Esophagus squamous epithelium (tissue), 5 donors: ENCODE measurements at places on chromosomes 7 and 10. TPM values are rescaled to one million over a fixed set of nuclear protein-coding genes. Genes with fewer than 3 reads are reported as not detected.
A peak's percentile ranks its signal among the peaks of the same experiment; 100 is the strongest.

MYL10 gene
- not detected for total RNA-seq

APBB1IP gene
- total RNA-seq = 0.45 TPM

SPDYE16 gene
- not detected for total RNA-seq

MRPS17 gene
- 8.8 TPM for total RNA-seq

TRIL gene
- 2.5 TPM for total RNA-seq

FAM53B gene
- total RNA-seq = 30.8 TPM

OPN1SW gene
- not detected for total RNA-seq

KCNMA1 gene
- 7.5 TPM for total RNA-seq

CPN1 gene
- total RNA-seq = not detected

COL26A1 gene
- not detected for total RNA-seq

MUC3A gene
- not detected for total RNA-seq

TSPAN14 gene
- total RNA-seq = 76.7 TPM

ELAPOR2 gene
- 2.1 TPM for total RNA-seq

FKBP9 gene
- total RNA-seq = 73.6 TPM

ABCA13 gene
- total RNA-seq = 7.3 TPM

GNAI1 gene
- total RNA-seq = 46.3 TPM

UPK3BL2 gene
- total RNA-seq = 15.3 TPM

GRCh38 chr10:115879372-115880089 is 393.5 kb downstream of the GFRA1 start:
- no peaks in the 10 kb centered on the region for H3K36me3 ChIP-seq
- no peak overlapping the region for H3K27ac ChIP-seq
- no peaks in the 10 kb centered on the region for H3K27me3 ChIP-seq
- no peak for DNase-seq

GRCh38 chr10:82887488-82887887 is 1012.5 kb downstream of the NRG3 start:
- H3K36me3 ChIP-seq = no peaks in the 10 kb centered on the region
- DNase-seq = no peak
- H3K27ac ChIP-seq = no peak overlapping the region
- no peaks in the 10 kb centered on the region for H3K4me1 ChIP-seq

- H3K27me3 ChIP-seq = no peaks in the 10 kb centered on the region
- no peak for DNase-seq
- H3K27ac ChIP-seq = no peak overlapping the region
- no peaks in the 10 kb centered on the region for H3K36me3 ChIP-seq
- no peak overlapping the region for H3K4me3 ChIP-seq
Measured at GRCh38 chr7:146366938-146367337, 250.3 kb downstream of the CNTNAP2 start.

- H3K4me1 ChIP-seq = peaks cover 54% of the 10 kb centered on the region
- no peak overlapping the region for H3K4me3 ChIP-seq
- no peak overlapping the region for H3K27ac ChIP-seq
- H3K36me3 ChIP-seq = no peaks in the 10 kb centered on the region
- no peaks in the 10 kb centered on the region for H3K27me3 ChIP-seq
- DNase-seq = no peak
Measured at GRCh38 chr10:79340646-79341244, 6.5 kb upstream of the PPIF start.

DNA sequence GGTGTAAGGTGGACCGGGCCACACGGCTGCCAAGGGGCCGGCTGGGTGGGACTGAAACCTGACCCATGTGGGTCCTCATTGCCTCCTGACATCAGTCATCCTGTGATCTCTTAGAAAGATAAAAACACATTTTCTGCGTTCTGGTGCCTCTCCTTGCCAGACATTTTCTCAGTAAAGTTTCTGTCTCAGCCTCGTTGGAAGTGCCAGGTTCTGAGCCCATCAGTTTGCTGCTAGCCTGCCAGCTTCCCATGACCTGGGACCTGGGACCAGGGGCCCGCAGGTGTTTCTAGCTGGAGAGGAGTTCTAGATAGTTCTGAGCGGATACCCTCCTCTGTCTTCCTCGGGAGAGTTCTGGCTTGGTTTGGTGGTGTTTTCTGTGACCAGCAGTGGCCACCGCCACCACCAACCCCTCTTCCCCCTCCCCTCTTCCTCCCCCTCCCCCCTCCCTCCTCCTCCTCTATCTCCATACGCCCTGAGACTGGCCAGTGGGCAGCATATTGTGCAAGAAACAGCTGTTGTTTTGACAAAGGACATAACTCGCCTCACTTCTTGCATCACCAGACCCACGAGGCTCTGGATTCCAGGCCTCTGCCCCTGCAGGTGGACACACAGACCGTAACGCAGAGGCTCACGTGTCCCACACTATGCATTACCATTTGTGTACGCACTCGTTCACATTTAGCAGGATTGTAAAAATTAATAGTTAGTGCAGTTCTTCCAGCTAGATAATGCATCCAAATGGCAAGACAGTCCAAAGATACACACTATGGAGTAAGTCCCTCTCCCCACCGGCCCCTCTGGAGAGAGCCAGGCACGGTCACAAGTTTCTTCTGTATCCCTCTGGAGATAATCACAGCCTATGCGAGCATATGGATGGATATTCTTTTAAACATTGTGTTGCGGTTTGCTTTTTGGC is 94.6 kb downstream of the CUX1 start:
- no peaks in the 10 kb centered on the region for H3K27me3 ChIP-seq
- DNase-seq = no peak
- H3K27ac ChIP-seq = peak overlapping the region; percentile 56
- no peaks in the 10 kb centered on the region for H3K4me1 ChIP-seq
- H3K36me3 ChIP-seq = peaks cover 14% of the 10 kb centered on the region

- H3K36me3 ChIP-seq = no peaks in the 10 kb centered on the region
- no peak overlapping the region for H3K27ac ChIP-seq
- no peaks in the 10 kb centered on the region for H3K4me1 ChIP-seq
- no peak overlapping the region for H3K4me3 ChIP-seq
Measured at GRCh38 chr10:92811986-92812385, 36.3 kb upstream of the EXOC6 start.

- H3K27ac ChIP-seq = no peak overlapping the region
- DNase-seq = no peak
- H3K4me1 ChIP-seq = peaks cover 5% of the 10 kb centered on the region
- no peaks in the 10 kb centered on the region for H3K36me3 ChIP-seq
- no peak overlapping the region for H3K4me3 ChIP-seq
Measured at GRCh38 chr10:122157451-122157850, 113.6 kb upstream of the BTBD16 start.

DNA sequence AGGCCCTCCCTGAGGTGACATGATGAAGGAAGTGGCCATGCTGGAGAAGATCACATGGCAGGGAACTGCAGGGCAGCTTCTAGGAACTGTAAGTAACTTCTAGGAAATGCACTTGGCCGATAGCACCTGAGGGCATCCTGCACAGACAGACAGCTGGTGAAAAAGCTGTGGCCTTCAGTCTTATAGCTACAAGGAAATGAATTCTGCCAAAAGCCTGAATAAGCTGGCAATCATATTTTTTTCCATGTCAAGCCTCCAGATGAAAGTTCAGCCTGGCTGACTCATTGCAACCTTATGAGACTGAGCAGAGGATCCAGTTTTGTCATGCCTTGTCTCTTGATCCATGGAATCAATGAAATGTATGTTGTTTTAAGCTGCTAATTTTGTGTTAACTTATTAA is 91.1 kb upstream of the CACNA2D1 start:
- H3K27ac ChIP-seq = no peak overlapping the region
- DNase-seq = no peak
- H3K36me3 ChIP-seq = no peaks in the 10 kb centered on the region
- peaks cover 6% of the 10 kb centered on the region for H3K4me1 ChIP-seq

DNA sequence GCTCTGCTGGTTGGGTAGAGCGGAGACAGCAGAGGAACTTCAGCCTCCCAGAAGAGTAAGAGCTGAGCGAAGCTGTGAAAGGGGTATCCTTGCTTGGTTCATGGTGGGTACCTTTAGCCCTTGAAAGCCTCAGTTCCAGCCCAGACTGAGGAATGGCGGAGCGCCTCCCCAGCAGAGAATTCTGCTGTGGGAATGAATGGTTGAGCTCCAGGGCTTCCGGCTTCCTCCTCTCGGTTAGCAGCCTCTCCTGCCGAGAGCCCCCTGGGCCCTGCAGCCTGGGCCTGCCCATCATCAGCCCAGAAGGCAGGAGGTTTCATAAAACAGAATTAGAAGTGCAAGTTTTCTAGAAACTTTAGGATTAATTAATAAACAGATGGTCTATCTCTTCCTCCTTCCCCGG is 79.9 kb upstream of the ANLN start:
- H3K4me1 ChIP-seq = no peaks in the 10 kb centered on the region
- no peaks in the 10 kb centered on the region for H3K36me3 ChIP-seq
- H3K27me3 ChIP-seq = no peaks in the 10 kb centered on the region
- no peak overlapping the region for H3K4me3 ChIP-seq
- H3K27ac ChIP-seq = no peak overlapping the region

DNA sequence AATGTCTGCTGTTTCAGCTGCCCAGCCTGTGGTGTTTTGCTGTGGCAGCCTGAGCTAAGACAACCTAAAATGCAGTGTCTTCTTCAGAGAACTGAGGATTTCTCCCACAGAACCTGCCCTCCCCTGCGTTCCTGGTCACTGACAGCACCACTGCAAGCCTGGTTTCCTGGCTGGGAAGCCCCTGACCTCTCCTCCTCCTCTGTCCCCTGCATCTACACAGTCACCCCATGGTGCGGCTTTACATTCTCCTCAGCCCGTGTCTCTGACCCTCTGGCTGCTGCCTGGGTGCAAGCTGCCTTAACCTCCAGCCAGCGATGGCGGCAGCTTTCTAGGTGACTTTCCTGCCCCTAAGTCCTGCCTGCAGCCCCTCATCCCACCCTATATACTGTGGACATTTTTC is 337.3 kb upstream of the ZNF32 start:
- H3K27me3 ChIP-seq = no peaks in the 10 kb centered on the region
- no peaks in the 10 kb centered on the region for H3K4me1 ChIP-seq
- DNase-seq = no peak
- H3K4me3 ChIP-seq = no peak overlapping the region
- no peaks in the 10 kb centered on the region for H3K36me3 ChIP-seq
- no peak overlapping the region for H3K27ac ChIP-seq

DNA sequence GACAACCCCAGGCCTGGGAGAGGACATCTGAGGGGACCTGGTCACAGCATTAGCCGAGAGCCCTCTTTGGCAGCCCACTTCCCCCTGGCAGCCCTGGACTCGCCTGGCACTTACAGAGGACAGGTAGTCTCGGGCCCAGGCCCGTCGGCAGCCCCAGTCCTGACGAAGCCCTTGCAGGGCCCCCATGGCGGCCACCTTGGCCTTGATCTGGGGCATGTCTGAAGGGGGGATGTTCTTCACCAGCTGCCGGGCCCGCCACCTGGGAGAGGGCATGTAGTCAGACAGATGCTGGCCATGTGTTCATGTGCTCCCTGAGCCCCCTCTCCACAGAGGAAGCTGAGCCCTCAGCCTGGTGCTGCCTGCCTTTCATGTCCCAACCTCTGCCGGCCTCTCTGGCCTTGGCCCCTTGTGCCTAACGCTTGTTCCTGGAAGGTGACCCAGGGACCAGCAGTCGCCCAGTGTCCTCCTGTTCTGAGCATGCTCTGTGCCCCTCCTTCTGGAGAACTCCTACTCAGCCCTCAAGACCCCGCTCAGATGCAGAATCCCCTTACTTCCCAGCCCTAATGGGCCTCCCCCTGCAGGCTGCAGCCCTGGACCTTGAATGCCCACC is 13.9 kb downstream of the MYO1G start:
- peaks cover 39% of the 10 kb centered on the region for H3K27me3 ChIP-seq
- no peaks in the 10 kb centered on the region for H3K36me3 ChIP-seq
- H3K27ac ChIP-seq = no peak overlapping the region
- H3K4me1 ChIP-seq = peaks cover 11% of the 10 kb centered on the region

DNA sequence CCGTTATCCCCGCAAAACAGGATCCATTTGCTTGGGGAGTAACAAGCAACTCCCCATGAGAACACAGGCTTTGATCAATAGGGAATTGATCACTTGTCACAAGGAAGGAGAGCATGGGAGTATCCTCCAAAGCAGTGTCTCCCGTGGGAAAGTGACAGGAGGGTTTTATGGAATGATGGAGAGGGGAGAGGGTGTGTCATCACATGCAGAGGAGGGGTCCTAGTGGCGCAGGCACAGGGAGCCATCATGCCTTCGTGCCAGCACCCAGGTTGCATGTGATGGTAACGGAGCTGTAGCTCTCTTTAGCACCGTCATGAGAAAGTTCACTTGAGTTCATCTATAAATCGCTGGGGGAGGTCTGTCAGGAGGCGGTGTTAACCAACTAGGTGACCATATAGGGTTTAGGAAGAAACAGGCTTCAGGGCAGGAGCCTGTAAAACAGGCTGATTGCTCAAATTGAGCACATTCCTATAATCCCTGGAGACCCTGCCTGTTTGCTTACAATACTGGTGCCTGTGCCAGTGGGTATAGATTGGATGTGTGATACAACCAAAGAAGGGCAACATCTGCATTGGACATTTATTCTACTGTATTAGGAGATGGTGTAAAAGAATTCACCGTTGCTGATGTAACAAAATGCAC is 428.5 kb downstream of the GALNT17 start:
- no peak overlapping the region for H3K4me3 ChIP-seq
- no peak overlapping the region for H3K27ac ChIP-seq
- H3K4me1 ChIP-seq = no peaks in the 10 kb centered on the region
- DNase-seq = no peak
- no peaks in the 10 kb centered on the region for H3K27me3 ChIP-seq
- H3K36me3 ChIP-seq = no peaks in the 10 kb centered on the region

GRCh38 chr7:32206987-32207386 is 136.8 kb upstream of the PDE1C start:
- no peaks in the 10 kb centered on the region for H3K4me1 ChIP-seq
- no peak overlapping the region for H3K27ac ChIP-seq
- no peaks in the 10 kb centered on the region for H3K27me3 ChIP-seq
- no peak for DNase-seq

GRCh38 chr7:99004216-99004615 is 125.9 kb downstream of the TRRAP start:
- DNase-seq = no peak
- H3K4me1 ChIP-seq = no peaks in the 10 kb centered on the region
- H3K27ac ChIP-seq = no peak overlapping the region
- no peaks in the 10 kb centered on the region for H3K27me3 ChIP-seq

- no peaks in the 10 kb centered on the region for H3K27me3 ChIP-seq
- DNase-seq = no peak
- H3K4me3 ChIP-seq = no peak overlapping the region
- peaks cover 16% of the 10 kb centered on the region for H3K36me3 ChIP-seq
Measured at GRCh38 chr10:130171196-130171595, 35.0 kb downstream of the GLRX3 start.
